Stimulated activated CD8-positive, alpha-beta memory T cell treated with anti-CD3 and anti-CD28 coated beads, Interleukin-4, amount 100 ng/mL, for 48 hours (primary cell): ENCODE measurements at places on chromosomes 7 and 10.

DNA sequence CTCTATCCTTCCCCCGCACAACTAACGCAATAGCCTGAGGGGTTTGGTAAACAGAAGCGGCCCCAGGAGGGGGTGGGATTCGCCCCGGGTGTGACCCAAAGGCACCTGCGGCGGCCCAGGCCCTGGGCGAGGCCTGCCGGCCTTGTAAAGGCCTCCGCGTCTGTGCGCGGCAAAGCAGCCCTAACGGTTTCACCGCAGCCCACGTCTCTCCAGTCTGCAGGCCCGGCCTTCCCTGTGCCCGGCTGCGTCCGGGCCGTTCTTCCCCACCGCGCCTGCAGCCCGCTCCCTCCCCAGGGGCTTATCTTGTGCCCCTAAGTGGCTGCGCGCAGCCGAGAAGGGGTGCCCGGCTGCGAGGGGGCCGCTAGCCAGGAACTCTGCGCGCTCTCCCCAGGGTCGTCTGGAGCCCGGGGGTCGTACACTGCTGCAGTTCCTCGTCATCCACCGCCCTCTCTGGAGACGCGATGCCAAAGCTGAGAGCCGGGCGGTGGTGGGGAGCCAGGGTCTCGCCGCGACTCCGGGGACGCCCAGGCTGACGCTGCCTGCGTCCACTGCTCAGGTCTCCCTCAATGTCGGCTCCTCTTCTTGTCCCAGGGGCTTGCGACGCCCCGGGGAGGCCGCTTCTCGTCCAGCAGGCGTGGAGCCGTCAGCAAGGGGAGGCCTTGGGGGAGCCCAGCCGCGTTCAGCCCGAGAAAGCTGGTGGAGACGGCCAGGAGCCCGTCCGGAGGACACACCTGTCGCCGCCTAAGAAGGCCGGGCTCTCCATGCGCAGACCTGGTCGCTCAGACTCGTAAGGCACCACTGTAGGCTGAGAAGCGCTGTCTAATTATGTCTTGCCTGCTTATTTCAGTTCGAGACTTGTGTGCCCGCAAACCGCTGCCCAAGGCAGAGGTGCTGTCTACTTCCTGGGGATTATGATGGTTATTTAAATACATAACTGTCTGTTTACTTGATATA is 132.3 kb downstream of the SPAG6 start:
- DNase-seq: no peak

- DNase-seq: no peak
Observed at GRCh38 chr10:63261496-63261895, 128.4 kb downstream of the NRBF2 start.

DNA sequence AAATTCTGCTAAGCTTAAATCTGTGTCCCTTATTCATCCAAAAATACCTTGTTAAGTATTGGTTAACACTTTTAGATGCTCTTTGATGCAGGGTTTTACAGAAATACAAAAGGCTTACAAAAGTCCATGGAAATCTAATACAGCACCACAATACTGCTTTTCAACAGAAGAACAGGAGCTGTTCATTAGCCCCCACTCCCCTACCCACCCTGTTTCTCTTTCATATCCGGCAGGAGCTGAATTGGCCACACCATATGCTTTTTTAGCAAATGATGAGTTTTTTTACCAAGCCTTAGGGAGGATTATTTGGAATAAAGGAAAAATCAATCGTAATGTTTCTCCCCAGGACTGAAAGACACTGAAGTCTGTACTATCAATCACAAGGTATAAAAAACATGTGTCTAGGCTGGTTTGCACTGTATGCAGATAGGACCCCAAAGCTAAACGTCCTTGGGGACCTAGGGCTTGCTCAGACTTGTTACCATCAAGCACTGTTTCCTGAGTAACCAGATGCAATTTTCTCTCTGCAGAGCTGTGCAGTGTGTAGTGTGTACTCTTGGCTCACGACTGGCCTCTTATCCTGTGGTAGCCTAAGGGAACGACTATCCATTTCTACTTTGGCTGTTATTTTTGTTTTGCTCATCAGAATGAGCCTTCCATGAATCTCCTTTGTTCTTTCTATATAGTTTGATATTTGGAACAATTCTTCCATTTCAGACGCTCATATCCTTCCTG is 143.3 kb upstream of the LRGUK start:
- DNase-seq: no peak

DNA sequence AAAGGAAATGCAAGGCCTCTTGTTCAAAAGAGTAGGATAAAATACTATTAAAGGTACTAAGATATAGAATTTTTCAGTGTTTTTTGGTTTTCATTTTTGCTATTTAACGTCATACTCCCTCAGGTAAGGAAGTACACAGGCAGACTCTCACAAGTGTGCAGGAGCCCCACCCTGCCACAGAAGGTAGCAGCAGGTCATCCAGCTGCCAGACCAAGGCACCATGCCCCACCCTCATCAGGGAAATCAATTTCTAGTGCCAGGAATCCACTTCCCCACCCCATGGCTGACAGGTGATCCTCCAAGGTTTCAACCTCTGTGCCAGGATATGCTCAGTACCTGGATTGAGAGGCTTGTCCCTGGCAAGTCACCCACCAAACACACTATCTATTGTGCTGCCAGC is 712.9 kb downstream of the SORCS3 start:
- DNase-seq: no peak

- no peak for DNase-seq
Observed at GRCh38 chr10:42691361-42692120, 53.2 kb upstream of the ZNF33B start.

DNA sequence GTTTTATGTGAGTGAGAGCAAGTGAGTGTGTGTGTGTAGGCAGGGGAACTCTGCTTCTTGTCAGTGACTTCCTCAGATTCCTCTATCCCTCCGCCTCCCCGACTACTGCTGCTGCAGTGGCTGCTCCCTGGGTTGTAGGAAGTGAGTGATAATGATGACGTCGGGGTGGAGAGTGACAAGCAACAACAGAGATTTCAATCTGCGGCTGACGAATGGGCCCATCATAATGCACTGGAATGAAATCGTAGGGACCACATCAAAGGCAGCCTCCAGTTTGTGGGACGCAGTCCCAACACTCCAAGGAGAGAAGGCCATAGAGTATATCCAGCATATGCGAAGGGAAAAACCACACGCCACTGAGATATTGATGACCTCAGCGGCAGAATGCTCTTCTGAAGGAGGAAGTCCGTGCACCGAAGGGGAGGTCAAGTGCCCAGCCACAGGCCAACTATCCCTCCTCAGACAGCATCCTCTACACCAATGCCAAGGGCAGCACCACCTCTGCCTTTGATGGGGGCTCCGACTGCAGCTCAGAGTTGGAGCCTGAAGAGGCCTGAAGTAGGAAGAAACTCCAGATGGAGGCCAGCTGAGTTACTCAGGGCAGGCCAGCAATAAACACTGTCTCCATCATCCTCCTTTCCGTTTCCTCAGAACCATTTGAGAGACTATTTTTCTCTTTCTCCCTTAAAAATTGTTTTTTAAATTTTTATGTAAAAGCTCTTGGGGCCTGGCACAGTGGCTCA is 11.3 kb upstream of the STMP1 start:
- DNase-seq: no peak

GRCh38 chr10:52308251-52309031 is 5.6 kb upstream of the DKK1 start:
- peak; percentile 43 for DNase-seq

DNA sequence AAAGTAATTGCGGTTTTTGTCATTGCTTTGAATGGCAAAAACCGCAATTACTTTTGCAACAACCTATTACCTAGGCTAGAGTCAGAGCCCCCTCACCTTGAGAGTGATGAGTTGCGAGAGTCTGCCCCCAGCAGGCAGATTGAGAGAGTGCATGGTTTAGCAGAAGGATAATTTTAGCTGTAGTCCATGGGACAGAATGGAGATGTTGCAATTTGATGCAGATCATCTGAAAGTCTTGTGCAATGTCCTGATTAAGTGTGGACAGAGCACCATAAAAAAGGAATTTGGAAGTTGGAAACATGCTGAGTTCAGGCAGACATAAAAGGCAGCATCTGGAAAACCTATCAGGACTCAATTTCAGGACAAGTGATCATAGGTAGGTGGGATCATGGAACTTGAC is 48.7 kb downstream of the GPR141 start:
- DNase-seq: peak; percentile 30

DNA sequence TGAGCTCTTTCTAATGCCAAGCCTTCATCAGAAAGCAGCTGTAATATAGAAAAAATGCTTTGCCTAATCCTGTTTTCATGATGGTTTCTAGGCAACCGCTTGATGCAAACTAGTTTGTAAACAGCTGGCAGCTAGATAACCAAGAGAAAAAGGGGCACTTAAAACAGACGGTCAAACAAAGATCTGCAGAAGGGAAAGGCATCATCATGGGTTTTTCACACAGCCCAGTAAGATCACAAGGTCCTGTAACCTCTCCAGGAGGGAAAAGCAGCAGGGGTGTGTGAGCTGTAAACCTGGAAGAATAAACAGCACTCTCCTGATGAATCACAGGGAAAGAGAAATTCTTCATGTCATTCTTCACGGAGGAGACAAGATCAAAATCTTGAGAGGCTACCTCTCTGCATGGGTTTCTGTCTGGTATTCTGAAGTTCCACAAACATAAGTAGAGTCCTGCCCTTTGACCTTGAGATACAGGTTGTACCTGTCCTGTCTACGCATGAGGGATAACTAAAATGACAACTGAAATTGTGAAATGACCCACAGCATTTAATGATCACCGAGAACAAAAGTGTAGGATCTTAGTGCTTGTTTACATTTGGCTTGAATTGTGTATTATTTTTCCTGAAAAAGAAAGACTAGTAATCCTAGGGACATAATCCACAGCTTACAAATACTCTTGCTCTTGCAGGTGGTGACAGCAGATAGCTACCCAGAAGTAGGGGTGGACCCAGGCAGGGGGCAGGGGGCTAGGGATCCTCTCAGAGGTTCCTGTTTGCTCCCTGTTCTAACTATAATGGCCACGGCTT is 48.0 kb downstream of the CREB3L2 start:
- no peak for DNase-seq

GRCh38 chr10:75475460-75476182 is 44.2 kb downstream of the LRMDA start:
- DNase-seq: no peak

- no peak for DNase-seq
Observed at GRCh38 chr7:46126675-46127300, 205.7 kb upstream of the IGFBP3 start.

GRCh38 chr7:50448823-50449222 is 1.3 kb downstream of the FIGNL1 start:
- no peak for DNase-seq
